SK-MEL-5 (cell line): ENCODE measurements at places on chromosomes 11 and 22. TPM values are rescaled to one million over a fixed set of nuclear protein-coding genes. Genes with fewer than 3 reads are reported as not detected.

DNA sequence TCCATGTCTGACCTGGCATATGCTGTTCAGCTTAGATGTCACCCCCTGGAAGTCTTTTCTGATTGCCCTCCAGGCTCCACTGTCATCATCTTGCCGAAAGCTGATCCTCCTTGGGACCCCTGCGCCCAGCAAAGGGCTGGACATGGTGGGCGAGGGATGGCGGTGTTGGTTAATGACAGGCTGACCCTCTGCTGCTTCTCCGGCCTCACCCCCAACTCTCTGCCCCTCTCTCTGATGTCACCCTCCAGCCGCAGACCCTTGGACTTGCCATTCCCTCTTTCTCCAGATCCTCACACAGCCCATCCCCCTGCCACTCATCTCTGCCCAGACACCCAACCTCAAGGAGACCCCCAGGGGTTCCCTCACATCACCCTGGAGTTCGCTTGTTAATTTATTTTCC lies 2.3 kb downstream of the EHBP1L1 start:
- no peak for DNase-seq

DNA sequence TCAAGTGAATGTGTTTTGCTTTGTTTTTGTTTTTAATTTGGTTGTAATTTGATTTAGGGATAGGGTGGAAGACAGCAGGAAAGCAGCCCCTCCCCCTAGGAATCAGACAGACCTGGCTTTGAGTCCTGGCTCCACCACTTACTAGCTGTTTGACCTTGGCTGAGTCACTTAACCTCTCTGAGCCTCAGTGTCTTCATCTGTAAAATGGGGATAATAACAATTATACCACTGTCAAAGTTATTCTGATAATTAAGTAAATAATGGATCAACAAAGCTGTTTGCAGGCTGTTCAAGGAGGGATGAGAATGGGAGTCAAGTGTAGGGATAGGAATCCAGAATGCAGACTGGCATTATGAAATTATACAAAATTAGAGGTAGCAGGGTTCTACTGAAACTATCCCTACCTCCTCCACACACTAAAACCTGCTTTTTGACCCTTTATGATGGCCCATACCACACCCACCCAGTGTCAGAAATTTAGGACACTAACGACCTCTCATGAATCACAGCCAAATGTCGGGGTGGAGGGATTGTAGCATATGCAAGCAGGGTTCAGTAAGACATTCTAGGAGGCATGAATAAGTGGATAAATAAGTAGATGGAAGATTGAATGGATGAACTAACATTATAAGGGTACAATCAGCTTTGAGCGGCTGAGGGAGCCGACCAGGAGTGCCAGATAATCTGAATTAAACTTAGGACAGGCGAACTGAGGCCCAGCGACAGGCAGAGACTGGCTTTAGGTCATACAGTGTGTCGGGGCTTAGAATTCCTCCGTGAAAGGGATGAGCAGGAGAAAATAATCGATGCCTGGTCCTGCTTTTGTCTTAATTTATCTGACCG lies 974 bp downstream of the ANAPC15 start:
- no peak for DNase-seq

GRCh38 chr11:69695581-69695980 lies 8.2 kb downstream of the FGF19 start:
- no peak for DNase-seq

- DNase-seq: no peak
Observed at GRCh38 chr11:48005136-48005535, 24.8 kb downstream of the PTPRJ start.

GRCh38 chr11:32161293-32161692 lies 70.4 kb downstream of the RCN1 start:
- no peak for DNase-seq

DNA sequence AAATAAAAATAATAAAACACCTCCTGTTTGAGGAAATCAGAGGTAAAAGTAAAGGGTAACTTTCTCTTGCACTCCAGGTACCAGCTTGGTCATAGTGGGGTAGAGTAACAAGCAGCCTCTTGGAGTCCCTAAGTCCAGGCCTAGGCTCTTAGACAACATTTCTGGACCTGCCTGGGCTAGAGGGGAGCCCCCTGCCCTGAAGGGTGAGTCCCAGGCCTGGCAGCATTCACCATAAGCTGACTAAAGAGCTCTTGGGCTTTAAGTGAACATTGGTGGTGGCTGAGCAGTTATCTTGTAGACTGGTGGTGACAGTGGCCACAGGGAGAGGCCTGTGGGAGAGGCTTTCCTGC lies 18.6 kb upstream of the OR56A3 start:
- no peak for DNase-seq

- DNase-seq: no peak
Observed at GRCh38 chr11:70502677-70503467, 104.5 kb downstream of the CTTN start.

- DNase-seq: peak; percentile 30
Observed at GRCh38 chr22:29879753-29880152, 3.2 kb upstream of the MTMR3 start.

DNA sequence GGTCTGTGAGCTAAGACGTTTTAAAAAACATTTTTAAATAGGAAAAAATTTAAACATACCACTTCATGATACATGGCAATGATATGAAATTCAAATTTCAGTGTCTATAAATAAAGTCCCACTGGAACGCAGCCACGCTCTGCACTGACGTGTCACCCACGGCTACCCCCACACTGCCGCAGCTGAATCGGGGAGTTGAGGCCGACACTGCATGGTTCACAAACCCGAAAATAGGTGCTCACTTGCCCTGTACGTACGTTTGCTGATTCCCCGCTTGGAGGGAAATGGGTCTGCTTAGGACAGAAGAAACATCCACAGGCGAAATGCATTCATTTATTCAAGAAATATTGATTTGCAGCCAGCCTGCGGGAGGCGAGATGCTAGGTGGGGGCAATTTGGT lies 1342.3 kb downstream of the TBC1D22A start:
- no peak for DNase-seq

GRCh38 chr11:12497431-12497830 lies 120.1 kb downstream of the PARVA start:
- peak; percentile 19 for DNase-seq

DNA sequence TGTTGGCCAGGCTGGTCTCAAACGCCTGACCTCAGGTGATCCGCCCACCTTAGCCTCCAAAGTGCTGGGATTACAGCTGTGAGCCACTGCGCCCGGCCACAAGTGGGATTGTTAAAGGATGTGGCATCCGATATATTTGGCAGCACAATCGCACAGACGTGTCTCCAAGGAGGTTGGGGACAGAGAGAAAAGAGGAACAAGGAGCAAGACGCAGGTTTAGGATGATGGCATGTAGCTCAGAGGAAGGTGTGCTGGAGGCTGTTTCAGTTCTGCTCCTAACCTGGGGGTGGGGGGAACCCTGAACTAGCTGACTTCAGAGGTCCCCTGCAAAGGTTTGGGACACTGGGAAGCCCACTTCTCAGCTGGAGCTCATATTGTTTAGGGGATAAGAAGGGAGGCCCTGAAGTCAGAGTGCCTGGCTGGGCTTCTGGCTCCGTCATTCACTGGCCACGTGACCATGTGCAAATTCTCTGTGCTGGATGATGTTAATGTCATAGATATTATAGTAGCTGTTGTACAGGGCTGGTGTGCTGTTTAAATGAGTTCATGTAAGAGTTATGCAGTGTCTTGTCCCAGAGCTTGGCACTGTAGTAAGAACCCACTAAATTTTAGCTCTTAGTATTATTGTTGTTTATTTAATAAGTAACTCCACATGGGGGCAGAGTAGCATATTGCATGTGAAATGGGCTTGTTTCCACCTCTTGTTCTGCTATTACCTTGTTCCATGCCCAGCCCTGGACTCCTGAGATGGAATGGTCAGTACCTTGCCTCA lies 129.7 kb downstream of the ST3GAL4 start:
- DNase-seq: peak; percentile 14

DNA sequence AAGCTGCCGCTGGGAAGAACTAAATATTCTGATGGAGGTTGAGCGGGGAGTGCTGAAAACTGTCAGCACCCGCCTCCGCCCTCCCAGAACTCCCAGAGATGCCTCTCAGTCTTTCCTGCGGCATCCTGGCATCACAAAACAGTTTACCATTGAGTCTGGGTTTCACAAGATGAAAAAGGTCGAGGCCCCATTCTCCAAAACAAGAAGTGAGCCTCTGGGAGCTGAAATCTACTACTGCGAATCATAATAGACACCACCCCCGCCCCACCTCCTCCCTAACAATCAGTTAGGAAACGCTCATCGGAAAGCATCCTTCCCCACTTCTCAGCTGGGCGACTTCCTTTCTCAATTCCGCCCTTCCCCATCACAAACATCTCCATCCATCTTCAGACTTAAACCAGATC lies 1.0 kb downstream of the SUN2 start:
- no peak for DNase-seq

GRCh38 chr11:86245369-86246292 lies 1.1 kb downstream of the EED start:
- peak; percentile 17 for DNase-seq

GRCh38 chr11:47688991-47689390 lies 26.2 kb downstream of the AGBL2 start:
- no peak for DNase-seq

DNA sequence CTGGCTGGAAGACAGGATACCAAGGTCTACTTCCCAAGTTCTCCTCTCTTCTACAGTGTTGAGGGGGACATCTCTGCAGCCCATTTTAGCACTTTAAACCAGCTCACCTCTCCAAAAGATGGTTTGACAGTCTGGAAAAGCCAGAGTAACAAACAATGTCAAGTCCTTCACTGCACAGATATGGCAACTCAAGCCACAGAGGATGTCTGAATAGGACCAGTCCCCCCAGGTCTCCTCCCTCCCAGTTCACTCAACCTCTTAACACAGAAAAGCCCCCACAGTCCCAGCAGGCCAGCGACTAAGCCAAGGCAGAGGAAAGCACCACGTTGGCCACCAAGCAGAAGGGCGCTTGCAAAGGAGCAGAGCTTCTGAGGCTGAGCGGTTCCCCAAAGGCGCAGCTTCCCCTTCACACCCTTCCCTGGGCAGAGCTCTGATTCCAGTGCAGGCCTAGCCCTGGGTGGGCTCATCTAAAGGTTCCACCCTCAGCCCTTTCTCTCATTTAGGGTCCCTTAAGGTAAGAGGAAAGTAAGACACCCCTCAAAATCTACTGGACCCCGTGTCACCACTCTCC lies 62.7 kb downstream of the PAK1 start:
- DNase-seq: no peak

GRCh38 chr11:65869643-65870306 lies 2.8 kb downstream of the EFEMP2 start:
- no peak for DNase-seq

GRCh38 chr22:37254867-37255233 lies 10.8 kb upstream of the RAC2 start:
- peak; percentile 30 for DNase-seq

DNA sequence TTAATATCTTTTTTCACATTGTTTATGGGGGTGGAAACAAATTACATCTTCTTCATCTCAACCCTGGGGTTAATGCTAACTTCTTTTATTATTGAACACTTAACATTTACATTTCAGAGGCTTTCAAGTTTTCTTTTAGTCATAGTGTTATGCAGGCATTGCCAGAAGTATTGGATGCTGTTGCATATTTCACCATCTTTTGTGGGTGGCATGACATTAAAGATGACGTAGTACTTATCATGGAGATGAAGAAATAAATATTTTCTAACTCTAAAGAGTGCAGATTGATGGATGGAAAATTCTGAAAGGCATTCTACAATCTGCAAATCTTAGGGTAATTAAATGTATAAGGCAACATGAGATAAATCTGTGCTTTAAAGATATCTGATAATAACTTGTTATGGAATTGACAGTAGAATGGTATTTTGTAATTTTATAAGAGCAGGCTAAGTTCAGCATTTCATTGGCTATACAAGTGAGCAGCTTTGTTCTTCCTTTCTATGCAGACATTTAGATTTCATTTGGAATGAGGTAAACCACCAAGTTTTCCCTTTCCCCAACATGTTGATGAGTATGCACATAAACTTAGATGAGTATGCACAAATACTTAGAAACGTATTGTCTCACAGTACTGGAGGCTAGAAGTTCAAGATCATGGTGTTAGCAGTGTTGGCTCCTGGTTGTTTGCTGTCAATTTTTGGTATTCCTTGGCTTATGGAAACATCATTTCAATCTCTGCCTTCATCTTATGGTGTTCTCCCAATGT lies 924.4 kb downstream of the METTL15 start:
- DNase-seq: no peak

DNA sequence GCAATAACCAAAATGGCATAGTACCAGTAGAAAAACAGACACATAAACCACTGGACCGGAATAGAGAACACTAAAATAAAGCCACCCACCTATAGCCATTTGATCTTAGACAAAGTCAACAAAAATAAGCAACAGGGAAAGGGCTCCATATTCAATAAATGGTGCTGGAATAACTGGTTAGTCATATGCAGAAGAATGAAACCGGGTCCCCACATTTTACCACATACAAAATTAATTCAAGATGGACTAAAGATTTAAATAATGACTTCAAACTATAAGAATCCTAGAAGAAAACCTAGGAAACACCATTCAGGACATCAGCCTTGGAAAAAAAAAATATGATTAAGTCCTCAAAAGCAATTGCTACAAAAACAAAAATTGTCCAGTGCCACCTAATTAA lies 30.1 kb upstream of the NOX4 start:
- no peak for DNase-seq

GRCh38 chr11:62976109-62976508 lies 8.7 kb downstream of the SLC22A6 start:
- peak; percentile 45 for DNase-seq

GRCh38 chr22:48960576-48960975 lies 867.1 kb downstream of the BRD1 start:
- no peak for DNase-seq

DNA sequence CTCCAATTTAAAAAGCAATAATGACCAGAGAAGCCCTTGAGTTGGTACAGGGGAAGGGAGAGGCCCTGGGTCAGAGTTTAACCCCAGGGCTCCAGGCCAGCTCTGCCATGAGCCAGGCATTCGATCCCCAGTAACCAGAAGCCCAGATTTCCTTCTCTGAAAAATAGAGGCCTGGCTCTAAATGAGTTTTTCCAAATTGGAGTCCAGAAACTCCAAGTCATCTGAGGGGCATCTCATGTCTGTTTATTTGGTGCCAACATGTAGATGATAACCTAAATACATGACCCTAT lies 381.9 kb downstream of the CTTN start:
- no peak for DNase-seq

DNA sequence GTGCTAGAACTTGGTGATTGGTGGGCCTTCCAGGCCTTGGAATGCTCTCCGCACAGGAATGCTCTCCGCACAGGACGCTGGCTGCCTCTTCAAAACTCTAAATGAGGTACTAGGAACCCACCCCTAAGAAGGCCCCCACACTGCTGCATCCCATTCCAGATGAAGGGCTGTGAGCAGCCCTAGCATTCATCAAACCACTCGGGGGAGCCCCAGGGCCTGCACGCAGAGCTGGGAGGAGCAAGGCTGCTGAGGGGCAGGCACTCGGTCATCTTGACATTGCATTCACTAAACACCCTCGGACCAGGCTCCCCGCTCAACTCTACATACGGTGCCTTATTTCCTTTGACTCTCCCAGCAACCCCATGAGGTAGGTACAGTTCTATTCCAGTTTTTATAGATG lies 49.2 kb upstream of the EMID1 start:
- peak; percentile 39 for DNase-seq

The FREY1 gene
- 0.37 and 1.2 TPM in 2 replicates for total RNA-seq

The AMPD3 gene
- total RNA-seq: 1.4 and 1.8 TPM in 2 replicates

The NOX4 gene
- total RNA-seq: 4.1 and 4.6 TPM in 2 replicates

The SELENOH gene
- 171 and 183 TPM in 2 replicates for total RNA-seq

The OR5A1 gene
- not detected in 2 replicates for total RNA-seq

The BUD13 gene
- 11.7 and 14.3 TPM in 2 replicates for total RNA-seq

The PARVG gene
- total RNA-seq: 0.16 TPM in 1 of 2 replicates, not detected in the other

The RHOD gene
- not detected in 2 replicates for total RNA-seq

The ISX gene
- total RNA-seq: not detected in 2 replicates

The APOBEC3H gene
- 1.1 TPM in 1 of 2 replicates, not detected in the other for total RNA-seq

The PPME1 gene
- total RNA-seq: 47.9 and 53.7 TPM in 2 replicates

The SLC22A8 gene
- not detected in 2 replicates for total RNA-seq

The ACRV1 gene
- not detected in 2 replicates for total RNA-seq

The PCNX3 gene
- total RNA-seq: 10.4 and 11.3 TPM in 2 replicates

The OR51E2 gene
- total RNA-seq: not detected in 2 replicates
